ENCODE measurements at places on chromosomes 7 and 10.

DNA sequence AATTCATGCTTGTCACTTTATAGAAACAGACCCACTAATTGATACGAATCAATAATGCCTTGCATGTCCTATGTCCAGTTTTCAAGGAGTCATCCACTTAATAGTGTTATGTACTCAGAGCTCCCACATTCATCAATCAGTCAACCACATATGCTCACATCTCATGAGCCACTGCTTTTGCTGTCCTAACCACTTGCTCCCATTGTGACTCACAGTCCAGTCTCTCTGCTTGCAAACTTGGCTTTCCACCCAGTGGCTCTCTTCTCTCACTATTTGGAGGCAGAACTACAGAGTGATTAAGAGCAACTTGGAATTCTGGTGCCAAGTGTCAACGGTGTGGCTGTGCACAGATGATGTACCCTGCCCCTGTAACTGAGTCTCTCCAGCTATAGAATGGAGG is 166.0 kb downstream of the SNX13 start:
- DNase-seq = peak; percentile 80

DNA sequence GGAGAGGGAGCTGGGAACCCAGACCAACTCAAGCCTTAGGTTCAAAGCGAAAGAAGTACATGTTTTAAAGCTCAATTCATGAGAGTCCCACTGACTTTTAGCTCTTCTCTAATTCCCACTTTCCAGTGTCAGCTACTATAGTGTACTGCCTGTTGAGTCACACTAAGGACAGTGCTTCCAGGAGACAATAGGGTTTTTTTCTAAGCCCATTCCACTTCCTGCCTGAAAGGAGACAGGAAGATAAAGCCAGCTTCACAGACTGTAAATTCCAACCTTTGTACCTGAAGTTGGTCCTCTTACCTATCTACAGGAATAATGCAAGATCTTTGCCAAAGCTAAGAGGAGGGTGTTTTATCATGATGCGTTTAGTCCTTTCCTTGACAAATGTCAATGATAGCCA is 4.4 kb downstream of the MSRB2 start:
- peak; percentile 4 for DNase-seq

DNA sequence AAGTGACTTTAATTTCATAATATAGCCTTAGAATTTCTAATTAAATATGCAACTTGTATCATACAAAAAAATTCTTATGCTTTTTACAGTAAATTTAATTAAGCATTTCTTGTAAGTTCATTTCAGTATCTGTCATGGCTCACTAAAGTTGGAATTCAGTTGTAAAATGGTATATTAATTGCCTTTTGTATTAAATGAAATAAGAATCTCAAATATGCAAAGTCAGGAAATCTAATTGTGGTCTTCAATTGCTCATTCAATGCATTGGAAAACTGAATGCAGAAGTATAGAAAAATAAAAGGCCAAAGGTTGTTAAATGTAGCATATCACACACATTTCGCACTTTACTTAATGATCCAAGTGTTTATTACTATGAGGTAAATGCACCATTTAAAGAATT is 189.5 kb downstream of the PHF14 start:
- DNase-seq = no peak

DNA sequence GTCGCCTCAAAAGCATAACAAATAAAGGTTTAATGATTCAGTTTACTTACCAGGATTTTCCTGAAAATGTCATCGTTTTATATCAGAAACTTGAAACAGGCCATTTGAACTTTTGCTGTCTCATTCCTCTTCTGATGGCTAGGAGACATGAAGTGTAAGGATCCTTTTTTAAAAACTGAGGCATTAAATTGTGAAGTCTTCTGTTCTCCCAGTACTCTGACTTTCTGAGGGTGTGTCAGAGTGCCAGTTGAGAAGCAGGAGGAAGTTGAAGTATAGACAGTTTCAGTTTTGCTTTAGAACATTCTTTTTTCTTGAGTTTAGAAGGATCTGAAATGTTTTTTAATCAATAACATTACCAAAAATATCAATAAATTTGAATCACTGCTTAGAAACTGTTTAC is at the start of gene SAMD9L:
TSS of gene SAMD9L (minus strand) at position 242 of the 400 bp plus-strand sequence. CDS start 12,414 bp downstream, outside the sequence.
- DNase-seq = peak; percentile 53

DNA sequence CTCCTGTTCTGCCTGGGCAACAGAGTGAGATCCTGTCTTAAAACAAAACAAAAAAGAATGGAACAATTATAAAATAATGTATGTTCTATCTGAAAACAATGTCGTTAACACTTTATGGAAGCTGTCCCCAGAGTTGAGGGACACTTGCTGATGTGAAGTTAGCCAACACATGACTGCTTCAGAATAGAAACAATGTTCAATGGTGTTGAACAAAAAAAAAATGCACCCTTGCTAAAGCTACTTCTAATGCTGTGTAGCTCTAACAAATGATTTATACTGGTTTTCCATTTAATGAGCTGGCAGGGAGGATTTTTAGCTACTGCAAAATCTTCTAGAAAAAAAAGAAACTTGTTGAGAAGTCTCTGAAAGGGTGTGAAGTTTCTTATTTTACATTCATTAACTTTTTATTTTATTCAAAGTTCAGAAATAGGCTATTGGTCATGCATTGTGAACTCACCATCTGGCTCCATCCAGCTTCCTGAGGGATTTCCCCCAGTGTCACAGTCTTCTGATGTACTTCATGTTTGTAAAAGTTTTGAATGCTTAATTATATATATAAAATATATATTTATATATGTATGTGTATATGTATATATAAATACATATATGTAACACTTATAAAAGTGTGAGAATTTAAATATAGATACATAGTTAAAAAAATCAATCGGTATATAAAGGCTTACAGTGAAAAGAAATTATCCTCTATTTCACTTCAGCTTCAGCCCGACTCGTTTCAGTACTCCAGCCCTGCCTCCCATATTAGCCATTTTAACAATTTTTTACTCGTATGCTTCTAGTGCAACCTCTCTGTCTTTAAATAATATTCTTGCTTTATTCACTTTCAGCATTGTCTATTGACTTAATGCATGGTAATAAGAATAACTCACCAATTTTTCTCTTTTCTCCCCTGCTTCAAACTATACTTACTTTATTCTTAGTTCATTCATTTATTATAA is 35.0 kb downstream of the HDAC9 start:
- DNase-seq = no peak

DNA sequence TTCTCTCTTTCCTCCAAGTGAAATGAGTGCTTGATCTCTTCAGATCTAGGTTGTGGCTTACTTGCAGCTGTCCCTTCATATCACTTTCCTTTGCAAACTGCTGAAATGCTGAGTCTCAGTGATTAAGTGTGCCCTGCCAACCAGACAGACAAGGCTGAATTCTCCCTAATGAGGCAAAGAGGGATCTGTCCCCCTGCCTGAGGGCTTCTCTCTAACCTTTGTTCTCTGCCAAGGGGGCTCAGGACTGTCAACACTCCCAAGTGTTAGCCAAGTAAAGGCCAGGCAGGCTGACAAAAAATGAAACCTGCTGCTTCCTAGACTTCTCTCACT is at the start of gene MSS51:
TSS of gene MSS51 (minus strand) at position 24 of the 330 bp plus-strand sequence. CDS start 5,277 bp downstream, outside the sequence.
- no peak for DNase-seq

- DNase-seq = no peak
Observed at GRCh38 chr7:39560408-39560807, 5.8 kb upstream of the YAE1 start.

DNA sequence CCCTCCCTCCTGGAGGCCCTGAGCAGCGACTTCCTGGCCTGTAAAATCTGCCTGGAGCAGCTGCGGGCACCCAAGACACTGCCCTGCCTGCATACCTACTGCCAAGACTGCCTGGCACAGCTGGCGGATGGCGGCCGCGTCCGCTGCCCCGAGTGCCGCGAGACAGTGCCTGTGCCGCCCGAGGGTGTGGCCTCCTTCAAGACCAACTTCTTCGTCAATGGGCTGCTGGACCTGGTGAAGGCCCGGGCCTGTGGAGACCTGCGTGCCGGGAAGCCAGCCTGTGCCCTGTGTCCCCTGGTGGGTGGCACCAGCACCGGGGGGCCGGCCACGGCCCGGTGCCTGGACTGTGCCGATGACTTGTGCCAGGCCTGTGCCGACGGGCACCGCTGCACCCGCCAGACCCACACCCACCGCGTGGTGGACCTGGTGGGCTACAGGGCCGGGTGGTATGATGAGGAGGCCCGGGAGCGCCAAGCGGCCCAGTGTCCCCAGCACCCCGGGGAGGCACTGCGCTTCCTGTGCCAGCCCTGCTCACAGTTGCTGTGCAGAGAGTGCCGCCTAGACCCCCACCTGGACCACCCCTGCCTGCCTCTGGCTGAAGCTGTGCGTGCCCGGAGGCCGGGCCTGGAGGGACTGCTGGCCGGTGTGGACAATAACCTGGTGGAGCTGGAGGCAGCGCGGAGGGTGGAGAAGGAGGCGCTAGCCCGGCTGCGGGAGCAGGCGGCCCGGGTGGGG is 2.2 kb downstream of the TRIM56 start:
- DNase-seq = no peak

GRCh38 chr10:55550236-55550635 is 749.2 kb upstream of the PCDH15 start:
- peak; percentile 0 for DNase-seq

DNA sequence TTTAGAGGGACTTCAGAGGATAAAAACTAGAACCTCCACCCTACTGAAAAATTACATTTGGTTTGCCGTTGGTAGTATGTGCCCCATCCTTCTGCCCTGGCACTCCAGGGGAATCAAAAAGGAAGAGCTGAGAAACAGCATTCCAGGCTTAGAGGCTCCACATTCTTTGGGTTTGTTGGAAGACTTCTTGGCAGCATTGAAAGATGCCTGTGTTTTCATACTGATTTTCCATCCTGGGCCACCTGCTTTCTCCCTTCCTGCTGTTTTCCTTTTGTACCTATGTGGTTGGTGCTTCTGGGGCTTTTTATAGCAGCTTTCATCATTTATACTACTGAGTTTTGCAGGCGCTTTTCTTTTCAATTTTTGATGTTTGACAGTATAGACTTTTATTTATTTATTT is 61.7 kb downstream of the AUTS2 start:
- peak; percentile 14 for DNase-seq

DNA sequence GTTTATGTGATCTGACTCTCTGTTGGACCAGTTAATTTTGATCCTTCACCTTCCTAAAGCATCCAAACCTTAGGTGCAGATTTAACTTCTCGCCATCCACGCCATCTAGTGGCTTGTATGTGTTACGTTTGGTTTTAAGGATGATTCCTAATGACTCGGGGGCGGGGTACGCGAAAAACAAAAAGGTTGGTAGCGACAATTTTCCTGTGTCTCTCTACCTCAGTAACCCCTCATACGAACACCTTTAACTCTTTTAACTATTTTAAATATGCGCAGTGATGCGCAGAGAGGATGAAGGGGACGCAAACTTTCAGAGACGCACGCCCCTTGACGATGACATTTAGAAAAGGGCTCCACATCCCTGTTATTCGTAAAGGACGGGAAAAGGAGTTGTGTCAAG is 714 bp upstream of the KCND2 start:
- DNase-seq = peak; percentile 72

- peak; percentile 40 for DNase-seq
Observed at GRCh38 chr7:137287651-137288258, 55.8 kb downstream of the PTN start.

GRCh38 chr7:27564881-27565482 is 97.7 kb downstream of the HIBADH start:
- DNase-seq = no peak

- DNase-seq = no peak
Observed at GRCh38 chr10:7285522-7286322, 125.1 kb downstream of the SFMBT2 start.

DNA sequence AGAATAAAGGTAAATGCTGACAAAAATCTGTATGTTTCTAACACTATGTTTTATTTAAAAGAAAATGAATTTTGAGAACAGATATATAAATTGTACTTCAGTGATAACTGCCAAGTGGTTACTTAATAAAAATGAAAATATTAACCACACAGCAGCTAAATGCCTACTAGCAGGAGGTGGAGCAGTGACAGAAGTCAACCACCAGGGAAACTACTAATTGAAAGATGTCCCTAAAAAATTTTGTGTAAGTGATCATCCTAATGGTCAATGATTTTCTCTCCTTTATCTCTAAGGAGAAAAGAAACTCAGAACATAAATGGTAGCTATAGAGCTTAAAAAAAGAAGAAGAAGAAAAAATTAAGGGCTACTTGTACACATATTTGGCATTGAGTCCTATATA is 22.9 kb downstream of the WNT16 start:
- DNase-seq = no peak

DNA sequence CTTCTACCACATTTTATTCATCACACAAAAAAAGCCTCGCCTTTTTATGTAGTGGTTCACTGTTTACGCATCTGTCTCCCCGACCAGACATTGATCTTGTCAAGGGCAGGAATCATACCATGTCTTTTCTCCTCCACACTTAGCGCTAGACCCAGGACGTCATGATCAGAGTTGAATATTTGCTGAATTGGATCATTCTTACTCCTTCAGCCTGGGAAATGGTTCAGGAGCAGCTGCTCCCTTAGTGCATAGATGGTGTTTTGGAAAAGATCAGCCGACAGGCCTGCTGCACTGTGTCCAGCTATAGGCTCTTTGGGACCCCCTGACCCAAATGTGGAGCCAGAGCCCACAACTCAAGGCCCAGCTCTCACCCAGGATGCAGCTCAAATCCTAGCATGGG is 249.1 kb upstream of the TMEM72 start:
- peak; percentile 19 for DNase-seq

DNA sequence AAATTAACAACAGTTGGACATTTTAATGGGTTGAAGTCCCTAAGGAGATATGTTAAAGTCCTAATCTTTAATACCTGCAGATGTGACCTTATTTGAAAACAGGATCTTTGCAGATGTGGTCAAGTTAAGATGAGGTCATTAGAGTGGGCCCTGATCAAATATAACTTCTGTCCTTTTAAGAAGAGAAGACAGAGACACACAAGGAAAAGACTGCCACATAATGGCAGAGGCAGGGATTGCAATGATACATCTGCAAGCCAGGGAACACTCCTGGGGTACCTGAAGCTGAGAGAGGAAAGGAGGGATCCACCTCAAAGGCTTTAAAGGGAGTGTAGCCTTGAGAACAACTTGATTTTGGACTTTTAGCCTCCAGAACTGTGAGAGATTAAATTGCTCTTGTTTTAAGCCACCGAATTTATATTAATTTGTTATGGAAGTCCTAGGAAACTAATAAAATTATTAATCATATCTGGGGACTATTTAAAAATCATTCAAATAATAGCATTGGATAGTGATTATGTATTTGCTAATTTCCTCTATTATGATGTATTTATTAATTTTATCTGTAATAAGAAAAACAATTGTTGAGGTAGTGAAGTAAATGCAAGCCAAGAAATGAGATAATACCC is 700.0 kb upstream of the PCDH15 start:
- DNase-seq = peak; percentile 18

DNA sequence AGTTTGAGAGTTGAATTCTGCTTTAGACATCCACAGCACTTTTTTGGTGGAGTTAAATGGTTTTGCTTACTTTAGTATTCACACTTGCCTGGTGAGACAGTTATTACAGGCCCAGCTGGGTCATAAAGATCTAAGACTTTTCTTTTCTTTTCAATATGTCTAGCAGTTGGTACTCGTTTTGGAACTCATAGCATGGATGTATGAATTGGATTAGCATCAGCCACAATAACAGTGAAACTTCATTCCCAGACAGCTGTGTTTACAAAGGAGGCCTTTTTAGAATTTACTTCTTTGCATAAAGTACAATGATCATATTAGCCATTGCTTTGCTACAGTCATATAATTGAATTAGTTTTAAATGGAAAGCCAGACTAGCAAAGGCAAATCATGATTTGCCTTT is 168.4 kb upstream of the DKK1 start:
- DNase-seq = no peak

Measured in choroid plexus epithelial cell (primary cell).